Activated effector memory CD4-positive, alpha-beta T cell treated with Interleukin-2 at 50 U/mL for 16 hours (primary cell): ENCODE measurements at places on chromosomes 1 and 21.

DNA sequence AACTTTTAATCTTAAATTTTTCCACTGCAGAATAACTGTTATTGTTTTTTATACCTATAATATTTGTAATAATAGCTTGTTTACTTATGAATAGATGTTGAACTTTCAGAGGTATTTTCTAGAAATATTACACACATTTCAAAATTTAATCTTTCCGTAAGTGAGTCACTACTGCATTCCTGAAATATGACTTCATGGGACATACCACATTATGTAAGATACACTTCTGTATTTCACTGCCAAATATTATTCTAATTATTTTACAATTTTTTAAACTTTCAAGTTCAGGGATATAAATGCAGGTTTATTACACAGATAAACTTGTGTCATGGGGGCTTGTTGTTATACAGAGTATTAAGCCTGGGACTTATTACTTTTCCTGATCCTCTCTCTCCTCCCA, 2220.5 kb downstream of the NCAM2 start:
- DNase-seq, result no peak

- no peak for DNase-seq
These were observed 31.5 kb downstream of the RGS8 start for GRCh38 chr1:182652933-182653332.

GRCh38 chr1:201450721-201451291, 18.2 kb downstream of the PHLDA3 start:
- no peak for DNase-seq

GRCh38 chr1:195765099-195765498, 843.1 kb downstream of the KCNT2 start:
- DNase-seq, result no peak

GRCh38 chr1:154813846-154814505, 56.1 kb downstream of the KCNN3 start:
- no peak for DNase-seq

DNA sequence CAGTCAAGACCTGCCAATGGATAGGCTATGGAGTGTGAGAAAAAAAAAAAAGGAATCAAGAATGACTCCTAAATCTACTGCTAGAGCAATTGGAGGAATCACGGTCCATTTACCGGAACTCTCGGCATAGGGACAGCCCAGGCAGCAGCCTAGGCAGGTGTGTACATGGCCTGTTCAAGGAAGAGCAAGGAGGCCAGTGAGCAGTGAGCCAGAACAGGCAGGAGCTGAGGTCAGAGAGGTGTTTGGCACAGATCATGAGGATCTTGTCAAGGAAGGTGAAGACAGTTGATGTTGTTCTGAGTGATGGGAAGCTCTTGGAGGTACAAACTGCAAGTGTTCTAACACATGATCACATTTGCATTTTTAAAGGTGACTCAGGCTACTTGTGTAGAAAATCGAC, 40.6 kb upstream of the HHAT start:
- no peak for DNase-seq

- DNase-seq, result no peak
These were observed 35.7 kb downstream of the DPT start for GRCh38 chr1:168693197-168693871.

DNA sequence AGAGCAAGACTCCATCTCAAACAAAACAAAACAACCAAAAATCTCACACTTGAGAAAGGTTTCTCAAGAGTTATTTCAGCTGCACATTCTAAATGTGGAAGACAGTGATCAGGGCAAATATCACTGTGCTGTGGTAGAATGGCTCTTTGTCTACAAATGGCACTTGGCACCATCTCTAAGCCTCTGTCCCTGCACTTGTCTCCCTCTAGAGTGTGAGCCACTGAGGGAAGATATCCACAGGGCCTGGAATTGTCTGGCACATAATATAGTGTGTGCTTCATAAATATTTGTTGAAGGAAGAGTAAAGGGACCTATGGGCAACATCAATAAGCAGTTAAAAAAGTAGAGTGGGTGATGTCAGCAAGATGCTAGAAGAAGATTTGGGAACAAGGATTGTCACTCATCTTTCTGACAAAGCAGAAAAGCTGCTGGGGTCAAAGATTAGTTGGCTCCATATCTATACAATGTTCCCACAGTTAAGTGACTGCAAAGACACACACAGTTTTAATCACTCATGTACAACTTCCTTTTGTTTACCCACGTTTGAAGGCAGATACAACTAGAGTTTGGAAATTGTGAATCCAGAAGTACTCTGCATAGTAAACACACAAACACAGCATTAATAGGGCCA, 19.1 kb downstream of the CD101 start:
- no peak for DNase-seq

DNA sequence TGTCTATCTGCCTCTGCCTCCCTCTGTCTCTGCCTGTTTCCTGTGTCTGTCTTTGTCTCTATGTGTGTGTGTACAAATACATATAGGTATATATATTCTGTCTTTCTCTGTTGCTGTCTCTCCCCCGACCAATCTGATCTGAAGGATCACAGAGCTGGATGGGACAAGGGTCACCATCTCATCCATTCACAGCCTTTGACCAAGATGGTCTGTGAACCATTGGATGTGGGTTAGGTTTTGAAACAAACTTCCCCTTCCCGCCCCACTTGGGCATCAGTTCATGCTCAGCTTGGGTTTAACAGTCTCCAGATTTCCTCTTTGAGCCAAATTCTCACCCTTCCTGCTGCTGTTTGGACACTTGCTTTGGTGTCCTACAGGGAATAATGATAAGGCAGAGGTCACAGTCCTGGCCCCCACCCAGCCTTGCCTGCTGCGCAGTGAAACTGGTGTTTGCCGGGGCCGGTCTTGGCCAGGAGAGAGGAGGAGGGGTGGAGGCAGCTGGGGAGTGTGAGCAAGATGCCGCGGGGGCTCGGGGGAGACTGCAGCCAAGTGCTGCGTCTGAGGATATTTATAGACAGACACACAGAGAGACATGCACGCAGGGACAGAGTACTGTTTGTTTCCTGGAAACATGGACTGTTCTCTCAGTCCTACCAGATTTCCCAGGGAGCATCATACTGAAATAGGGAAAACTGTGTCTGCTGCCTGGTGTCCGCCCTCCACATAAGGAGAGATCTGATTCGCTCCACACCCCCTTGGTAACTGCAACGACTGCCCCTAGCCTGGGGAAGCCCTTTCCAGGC, 27.0 kb upstream of the BTG2 start:
- DNase-seq, result no peak

DNA sequence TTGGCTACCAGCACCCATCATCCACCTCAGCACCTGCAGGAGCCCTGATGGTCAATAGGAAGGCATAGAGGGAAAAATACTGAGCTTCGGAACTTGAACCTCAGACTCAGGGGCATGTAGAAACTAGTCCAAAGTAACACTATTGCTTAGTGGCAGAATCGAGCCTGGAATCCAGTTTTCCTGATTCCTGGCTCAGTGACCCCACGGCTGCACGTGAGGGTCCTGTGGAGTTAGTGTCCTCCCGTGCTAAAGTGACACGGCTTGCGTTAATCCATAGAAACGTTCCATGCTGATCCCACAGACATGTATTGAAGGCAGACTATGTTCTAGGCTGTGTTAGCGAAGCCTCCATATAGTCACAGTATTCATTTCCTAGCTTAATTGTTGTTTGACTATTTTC, 747.0 kb upstream of the TPTE start:
- no peak for DNase-seq

DNA sequence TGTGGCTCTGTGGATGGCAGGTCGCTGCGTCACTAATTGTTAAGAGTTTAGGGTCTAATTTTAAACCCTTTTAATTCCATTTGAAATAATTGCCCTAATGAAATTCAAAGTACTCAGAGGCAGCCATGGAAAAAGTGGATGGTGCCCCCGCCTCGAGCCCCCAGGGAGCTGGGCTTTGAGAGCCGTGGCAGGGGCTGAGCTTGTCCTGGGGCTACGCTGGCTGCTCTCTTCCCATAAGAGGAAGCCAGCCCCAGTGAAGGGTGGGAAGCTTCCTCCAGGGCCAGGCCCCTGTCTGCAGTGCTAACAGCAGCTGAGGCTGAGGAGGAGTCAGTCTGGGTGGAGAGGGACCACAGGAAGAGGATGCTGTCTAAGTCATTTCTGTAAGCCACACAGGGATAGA, 315.0 kb upstream of the POU3F1 start:
- DNase-seq, result no peak

DNA sequence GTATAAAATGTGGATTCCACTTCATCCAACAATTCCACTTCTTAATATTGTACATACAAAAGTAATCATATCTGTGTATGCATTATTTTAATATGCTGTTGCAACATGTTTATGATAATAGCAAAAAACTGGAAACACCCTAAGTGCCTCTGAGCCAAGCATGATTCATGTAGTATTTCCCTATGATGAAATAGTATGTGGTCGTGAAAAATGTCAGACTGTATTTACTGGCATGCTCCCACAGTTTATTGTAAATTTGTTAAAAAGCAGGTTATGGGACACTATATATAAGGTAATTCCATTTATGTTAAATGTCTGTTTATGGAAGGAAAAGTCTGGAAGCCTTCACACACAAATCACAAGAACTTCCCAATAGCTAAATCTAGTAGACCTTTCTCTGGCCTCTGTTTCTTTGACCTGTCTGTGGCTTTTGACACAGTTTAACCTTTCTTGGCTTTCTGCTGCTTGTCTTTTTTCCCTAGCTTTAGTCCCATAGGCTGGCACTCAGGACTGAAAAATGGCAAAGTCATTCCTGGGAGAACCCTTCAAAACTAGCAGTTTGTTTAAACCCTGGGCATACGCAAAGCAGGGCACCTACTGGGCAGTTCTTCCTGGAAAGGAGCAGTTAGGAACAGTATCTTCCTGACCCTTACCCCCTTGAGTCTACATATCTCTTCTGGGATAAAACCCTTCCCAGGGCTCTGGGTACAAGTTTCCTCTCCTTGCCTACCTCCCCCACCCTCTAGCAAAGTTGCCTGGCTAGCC, 65.4 kb upstream of the ARTN start:
- no peak for DNase-seq

- DNase-seq, result no peak
These were observed 16.4 kb downstream of the CD2 start for GRCh38 chr1:116770625-116771024.

GRCh38 chr1:9125325-9125724, 3.6 kb downstream of the GPR157 start:
- no peak for DNase-seq

GRCh38 chr1:237258871-237259270, 216.9 kb downstream of the RYR2 start:
- no peak for DNase-seq

- DNase-seq, result no peak
These were observed 6.9 kb downstream of the TFF3 start for GRCh38 chr21:42308161-42308913.

- no peak for DNase-seq
These were observed 199.0 kb downstream of the USH2A start for GRCh38 chr1:216224233-216224632.

DNA sequence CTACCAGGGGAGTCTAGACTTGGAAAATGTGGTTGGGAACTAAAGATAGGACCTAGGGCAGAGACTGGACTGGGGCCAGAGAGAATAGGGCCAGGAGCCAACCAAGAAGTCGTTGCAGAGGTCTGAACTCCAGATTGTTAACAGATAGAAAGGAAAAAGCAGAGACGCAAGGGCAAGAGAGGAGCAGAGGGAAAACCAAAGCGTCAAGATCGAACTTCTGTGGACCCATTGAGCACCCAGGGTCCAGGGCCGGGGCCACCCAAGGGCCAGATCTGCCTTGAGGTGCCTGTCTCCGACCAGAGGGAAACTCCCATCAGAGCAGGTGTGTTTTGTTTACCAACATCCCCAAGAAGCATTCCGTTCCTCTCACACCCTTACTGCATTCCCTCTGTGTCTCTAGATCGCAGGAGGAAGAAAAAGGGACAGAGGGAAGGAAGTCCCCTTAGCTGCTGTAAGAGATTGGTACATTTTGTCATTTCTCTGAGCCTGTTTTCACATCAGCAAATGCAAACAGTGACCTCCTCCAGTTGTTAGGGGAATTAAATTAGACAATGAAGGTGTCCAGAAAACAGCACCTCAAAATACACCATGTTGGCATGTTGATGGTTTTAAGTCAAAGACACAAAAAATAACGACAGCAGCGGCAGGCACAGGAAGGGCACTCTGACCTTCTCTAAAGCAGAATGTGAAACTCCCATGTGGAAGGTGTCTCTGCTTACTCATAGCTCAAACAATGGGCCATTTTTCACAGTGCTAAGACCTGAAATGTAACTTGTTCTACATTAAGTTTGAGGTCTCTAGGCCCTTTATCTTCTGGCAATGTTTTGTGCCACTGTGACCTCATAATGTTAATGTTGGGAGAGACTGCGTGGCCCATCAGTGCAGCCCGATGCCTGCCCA, 105.8 kb upstream of the RAB4A start:
- no peak for DNase-seq

DNA sequence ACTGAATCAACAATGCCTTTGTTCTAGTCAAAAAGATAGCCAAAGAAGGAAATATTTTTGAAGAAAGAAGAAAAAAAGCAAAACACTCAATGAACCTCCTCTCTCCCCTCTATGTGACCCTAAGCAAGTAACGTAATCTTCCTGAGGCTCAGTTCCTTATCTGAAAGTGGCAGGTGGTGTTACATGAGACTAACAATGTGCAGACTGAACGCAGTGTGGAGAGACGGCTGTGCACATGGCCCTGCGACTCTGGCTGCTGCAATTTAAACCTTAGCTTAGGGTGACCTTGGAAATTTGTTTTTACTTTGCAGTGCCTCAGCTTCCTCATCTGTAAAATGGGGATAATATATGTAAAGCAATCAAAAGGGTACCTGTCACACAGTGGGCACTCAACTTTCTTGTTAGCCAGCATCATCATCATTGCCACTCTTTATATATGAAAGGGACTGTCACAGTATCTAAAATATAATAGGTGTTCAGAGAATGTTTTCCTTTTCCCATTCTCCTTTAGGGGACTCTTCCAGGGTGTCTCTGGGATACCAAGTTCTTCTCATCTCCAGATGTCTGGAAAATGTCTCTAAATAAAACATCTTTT, 100.1 kb upstream of the JUN start:
- DNase-seq, result no peak

DNA sequence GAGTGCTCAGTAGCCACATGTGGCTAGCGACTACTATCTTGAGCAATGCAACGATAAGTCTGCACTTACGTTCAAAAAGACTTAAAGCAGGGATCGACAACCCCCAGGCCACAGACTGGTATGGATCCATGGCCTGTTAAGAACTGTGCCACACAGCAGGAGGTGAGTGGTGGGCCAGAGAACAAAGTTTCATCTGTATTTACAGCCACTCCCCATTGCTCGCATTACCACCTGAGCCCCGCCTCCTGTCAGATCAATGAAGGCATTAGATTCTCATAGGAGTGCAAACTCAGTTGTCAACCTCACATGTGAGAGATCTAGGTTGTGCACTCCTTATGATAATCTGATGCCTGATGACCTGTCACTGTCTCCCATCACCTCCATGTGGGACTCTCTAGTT, 103.6 kb upstream of the ZRANB2 start:
- DNase-seq, result no peak
